Activated T-cell treated with anti-CD3 and anti-CD28 coated beads, Interleukin-2, amount 50 U/mL, for 72 hours (primary cell): ENCODE measurements at places on chromosomes 4 and X.
A peak's percentile ranks its signal among the peaks of the same experiment; 100 is the strongest.

- no peak for DNase-seq
These were observed 41.9 kb upstream of the PDGFRA start for GRCh38 chr4:54187148-54187547.

- no peak for DNase-seq
These were observed 27.8 kb upstream of the MAOB start for GRCh38 chrX:43910012-43910411.

GRCh38 chr4:67158666-67159065, 386.6 kb downstream of the CENPC start:
- no peak for DNase-seq

DNA sequence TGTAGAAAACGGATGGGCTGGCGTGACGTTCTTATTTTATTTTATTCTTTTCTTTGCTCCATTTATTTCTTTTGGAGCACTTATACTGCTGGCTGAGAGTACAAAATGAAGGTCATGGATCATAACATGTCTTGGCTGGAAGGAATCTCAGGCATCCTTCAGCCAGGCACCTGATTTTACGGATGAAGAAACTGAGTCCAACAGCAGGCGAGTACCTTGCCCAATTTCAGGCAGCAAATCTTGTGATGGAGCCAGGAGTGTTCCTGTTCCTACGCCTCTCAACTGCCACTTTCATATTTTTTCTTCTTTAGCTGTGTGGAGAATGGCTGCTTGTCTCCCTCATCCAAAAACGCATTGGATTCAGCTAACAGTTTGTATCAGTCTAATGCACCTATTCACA, 332.1 kb upstream of the IGFBP7 start:
- DNase-seq = no peak

- DNase-seq = peak; percentile 7
These were observed 689 bp downstream of the NR0B1 start for GRCh38 chrX:30308263-30309138.
